ENCODE measurements at places on chromosomes 7 and 10.

DNA sequence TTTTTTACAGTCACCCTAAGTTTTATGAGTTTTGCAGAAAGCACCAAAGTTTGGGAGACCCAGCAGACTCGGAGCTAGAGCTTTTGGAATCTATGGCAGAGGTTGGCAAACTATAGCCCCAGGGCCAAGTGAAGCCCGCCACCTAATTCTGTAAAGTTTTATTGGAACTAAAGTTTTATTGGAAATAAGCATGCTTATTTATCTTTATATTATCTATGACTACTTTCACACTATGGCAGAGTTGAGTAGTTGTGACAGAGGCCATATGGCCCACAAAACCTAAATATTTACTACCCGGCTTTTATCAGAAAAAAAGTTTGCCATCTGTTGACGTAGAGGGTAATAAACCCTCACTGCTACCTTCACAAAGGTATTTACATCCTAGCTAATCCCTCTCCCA, 267.6 kb downstream of the GPAM start:
- no peak for DNase-seq

DNA sequence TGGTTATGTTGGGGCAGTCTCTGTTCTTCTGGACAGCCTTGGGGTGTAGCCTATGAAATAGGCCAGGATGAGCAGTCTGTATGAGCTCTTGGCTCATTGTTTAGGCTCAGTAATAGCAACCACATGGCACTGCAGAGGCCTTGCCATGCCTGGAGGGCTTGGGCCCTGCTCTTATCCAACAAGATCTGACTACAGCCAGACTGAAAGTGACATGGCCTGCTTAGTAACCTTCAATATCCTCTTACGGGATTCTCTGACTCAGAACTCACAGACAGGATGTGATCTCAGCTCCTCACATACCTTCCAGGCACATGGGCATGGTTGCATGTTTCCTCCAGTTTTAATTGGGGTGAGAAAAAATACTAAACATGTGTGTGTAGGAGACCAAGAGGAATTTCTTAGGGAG, 289.3 kb downstream of the PTEN start:
- peak; percentile 98 for DNase-seq

GRCh38 chr7:38731215-38731614, 100.0 kb upstream of the AMPH start:
- DNase-seq = no peak

DNA sequence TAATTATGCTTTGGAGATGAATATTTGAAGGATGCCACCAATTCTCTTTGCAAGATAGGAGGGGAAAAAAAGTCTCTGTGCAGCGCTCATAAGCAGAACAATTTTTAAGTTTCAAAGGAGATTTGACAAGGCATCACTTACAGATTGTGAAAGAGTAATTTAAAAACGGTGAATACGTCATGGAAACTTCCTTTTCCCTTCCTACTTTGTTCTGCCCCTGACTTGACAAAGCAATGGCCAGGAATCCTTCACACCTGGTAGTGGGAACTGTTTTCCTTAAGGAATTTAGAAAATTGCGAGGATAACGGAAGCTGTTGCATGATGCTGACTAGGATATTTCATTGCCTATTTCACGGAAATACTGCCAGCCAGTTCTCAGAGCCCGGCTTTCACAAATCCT, 16.7 kb downstream of the FAM107B start:
- no peak for DNase-seq

- no peak for DNase-seq
These were observed 23.9 kb downstream of the NRAP start for GRCh38 chr10:113639966-113640365.

DNA sequence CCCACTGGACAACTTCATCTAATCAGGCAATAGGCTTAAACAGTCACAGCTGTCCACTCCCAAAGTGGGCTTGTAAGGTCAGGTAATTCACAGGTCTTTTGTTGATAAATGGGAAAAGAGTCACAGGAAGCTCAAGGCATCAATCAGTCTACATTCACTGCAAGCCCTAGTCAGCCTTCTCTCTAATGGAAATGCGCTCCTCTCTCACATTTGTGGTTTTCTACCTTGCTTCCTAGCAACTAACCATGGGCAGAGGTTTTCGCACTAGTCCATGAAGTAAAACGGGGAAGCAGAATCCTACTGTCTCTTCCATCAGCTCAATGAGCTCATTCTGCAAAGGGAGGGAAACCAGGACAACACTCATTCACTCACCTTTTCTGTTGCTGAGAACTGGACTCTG, 53.5 kb upstream of the APBB1IP start:
- no peak for DNase-seq

DNA sequence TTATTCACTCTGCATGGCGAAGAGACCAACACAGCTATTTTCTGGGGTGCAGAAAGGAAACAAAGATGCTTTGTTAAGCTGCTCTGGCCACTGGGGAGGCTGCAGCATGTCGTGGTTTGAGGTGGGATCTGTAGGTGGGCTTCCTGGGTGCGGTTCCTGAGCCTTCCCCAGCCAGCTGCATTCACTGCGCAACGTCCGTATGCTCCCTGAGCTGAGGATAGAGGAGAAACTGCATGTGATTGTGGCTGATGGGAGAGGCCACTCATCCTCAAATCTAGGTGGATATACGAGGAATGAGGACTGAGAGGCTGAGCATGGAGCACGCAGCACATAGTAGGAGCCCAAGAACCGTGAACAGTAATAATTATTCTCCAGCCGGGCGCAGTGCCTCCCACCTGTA, 9.9 kb upstream of the DNAAF5 start:
- no peak for DNase-seq

DNA sequence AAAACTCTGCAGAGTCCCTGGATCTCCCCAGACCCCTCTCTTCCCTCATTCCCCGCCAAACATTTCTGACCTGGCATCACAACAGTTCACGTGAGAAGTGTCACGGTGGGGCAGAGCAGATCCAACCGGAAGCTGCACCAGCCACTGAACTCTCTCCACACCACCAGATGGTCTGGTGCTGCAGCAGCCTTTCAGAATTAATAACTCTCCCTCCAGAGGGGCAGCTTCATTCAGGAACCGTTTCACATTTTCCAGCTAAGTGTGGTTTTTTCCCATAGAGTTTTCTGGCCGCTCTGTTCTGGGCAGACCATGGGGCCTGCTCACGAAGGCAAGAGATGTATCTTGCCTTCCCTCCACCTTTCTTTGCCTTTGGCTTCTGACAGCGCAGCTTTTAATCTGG, 486.7 kb upstream of the GALNT17 start:
- no peak for DNase-seq

DNA sequence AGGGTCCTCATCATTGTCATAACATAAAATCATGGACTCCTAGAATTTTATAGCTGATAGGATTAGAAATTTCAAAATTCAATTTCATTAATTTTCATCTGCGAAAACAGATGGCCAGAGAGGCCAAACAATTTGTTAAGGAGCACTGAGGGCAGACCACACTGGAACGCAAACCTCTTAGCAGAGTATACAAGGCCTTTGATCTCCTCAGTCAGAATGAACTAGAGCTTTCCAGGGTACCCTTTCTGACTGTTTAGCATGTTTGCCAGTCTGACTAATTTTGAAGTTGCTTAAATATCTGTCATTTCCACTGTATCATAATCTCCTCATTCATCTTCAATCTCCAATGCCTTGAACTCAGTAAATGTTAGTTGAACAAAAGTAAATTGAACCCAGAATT, 41.9 kb upstream of the ATRNL1 start:
- DNase-seq = no peak

DNA sequence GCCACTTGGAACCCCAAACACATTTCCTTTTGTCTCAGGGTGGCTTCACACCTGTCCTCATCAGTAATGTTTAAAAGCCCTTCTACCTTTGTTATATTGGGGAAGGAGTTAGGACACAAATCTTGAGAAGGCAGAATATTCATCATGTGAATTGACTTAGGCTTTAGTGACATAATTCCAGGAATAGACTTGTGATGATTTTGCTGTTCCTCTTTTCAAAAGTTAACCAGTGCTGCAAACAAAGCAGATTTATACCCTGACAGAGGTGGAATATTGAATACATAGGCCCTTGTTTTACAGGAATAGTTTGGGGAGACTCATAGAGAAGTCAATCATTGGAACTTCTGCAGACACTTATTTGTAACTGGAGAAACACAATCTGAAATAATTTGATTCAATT, 27.0 kb downstream of the ZNF786 start:
- no peak for DNase-seq

DNA sequence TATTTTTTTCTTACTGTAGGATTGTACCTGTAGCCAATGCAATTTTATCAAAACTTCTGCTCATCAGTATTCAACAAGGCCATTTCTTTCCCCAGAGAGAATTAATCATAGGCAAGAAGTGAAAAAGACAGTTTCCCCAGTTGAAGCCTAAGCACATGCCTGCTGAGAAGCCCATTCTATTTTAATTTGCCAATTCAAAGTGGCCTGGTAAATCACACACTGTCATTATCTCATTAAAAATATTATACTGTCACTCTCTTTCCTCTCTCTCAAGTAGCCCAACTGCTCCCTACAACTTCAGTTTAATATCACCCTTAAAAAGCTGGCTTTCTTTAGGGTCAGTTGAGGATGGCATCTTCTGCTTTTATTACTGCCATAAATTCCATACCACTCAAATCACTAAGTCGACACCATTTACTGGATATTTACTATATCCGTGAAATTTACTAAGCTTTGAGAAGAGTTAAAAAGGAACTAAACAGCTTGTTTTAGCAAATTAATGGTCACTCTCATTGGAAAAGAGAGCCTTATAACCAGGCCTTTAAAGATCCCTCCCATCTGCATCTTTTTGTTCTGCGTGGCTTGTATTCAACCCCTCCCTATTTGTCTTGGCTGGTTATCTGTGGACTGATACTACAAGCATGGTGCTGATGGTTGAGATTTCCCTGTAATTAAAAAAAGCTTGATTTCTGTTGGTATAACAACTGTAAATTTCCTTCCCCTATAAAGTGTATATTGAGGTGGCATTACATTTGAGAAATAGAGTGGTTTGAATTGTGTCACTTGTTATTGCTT, 30.6 kb downstream of the COL28A1 start:
- no peak for DNase-seq

DNA sequence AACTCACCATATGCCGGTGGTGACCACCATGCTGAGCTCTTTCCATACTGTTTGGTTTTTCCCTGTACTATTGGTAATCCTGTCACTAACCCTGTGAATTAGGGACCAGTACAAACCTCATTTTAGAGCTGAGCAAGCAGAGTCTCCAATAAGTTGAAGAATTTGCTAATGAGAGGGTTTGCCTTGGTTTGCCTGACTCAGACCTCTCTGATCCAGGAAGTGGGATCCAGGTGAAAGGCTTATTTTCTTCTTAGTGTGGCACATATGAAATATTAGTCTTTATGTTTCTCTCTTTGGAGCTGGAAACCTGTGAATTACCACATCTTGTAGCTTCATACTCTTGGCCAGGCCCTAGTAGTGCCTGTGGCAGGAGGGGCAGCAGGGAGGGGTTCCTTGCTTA, 114.1 kb upstream of the IGFBP3 start:
- no peak for DNase-seq

- no peak for DNase-seq
These were observed 1.2 kb downstream of the SLC4A2 start for GRCh38 chr7:151060416-151061212.

GRCh38 chr7:155380976-155381851, 76.7 kb upstream of the EN2 start:
- no peak for DNase-seq

DNA sequence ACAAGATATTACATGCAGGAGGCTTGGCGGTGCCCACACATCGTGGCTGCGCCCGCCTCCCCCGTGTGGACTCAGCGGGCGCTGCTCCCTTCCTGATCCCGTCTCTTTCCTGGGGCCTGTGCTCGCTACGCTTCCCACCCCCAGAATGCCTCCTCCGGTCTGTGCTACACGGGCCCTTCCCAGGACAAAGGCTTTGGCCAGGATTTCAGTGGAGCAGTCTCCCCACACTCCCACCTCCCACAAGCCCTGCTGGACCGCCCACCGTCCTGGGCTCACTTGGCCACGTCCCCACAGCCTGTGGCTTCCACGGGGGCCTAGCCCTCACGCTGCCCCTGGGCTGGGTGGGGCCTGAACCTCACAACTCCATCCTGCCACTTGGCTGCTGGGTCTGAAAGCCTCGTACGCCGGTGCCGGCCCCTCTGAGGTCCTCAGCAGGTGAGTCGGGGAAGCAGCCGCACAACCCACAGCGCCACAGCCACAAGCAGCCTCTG, 17.3 kb downstream of the CFAP46 start:
- no peak for DNase-seq

DNA sequence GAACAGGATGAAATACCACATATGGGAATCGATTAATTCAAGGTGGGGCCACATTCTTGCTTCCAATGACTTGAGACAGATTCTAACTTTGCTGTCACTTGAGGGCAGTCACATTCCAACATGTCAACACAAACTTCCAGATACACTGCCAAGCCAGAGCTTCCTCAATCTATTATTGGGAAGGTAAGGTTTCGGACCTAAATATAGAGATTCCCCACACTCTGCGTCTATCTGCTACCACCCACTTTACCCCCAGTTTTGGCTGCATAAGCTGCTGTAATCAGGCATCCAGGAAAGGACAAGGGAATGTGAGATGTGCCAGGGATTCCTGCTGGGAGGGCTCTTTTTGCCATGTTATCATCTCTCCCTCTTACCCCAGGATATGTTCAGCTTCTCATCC, 20.5 kb upstream of the DGKI start:
- no peak for DNase-seq

DNA sequence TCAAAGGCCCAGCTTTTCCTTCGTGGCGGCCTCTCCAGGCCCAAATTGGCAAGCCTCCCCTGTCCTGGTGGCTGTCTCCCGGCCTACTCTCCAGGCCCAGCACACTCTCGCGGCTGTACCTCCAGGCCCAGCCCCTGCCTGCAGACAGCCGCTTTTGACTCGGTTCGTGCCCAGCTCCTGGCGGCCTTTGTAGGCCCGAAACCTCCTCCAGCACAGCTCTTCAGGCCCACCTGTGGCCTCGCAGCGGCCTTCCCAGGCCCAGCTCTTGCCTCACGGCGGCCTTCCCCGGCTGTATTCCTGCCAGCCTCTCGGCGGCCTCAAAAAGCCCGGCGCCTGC, 18.2 kb upstream of the TMEM248 start:
- no peak for DNase-seq

DNA sequence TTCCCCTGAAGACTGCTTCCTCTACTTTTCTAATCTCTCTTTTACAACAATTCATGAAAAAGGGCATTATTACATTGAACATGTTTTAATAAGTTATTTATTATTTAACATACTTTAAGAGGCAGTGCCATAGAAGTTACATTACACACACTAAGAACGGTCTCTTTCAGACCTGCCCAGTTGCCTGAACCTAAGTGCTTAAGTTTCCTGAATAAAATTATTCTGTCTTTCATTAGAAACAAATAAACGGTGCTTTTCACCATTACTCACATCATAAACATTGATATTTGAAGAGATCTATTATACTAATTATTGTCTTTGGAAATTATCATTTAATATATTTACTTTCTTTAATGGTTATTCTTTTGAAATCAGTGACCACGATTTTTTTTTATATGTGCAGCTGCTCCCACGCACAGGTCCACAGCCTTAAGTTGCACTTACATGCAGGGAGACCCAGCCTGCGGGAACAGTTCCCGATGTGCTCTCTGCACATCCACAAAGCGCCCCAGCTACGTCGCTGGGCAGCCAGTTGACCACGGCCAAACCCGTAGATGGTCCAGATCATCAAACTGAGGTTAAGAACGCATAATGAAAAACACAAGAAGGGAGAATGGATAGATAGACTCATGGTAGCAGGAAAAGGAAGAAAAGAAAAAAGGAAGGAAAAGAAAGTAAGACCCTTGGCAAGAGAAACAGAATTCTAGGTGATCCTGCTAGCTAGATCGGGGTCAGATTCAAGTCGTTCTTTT, 437.0 kb upstream of the MGMT start:
- no peak for DNase-seq

Data from HS-5 (cell line).